Bronchial epithelial cell (primary cell): ENCODE measurements at places on chromosomes 6 and 20. TPM values are rescaled to one million over a fixed set of nuclear protein-coding genes. Genes with fewer than 3 reads are reported as not detected.

Gene BACH2
- 0.38 and 2.1 TPM in 2 replicates for total RNA-seq

Gene NFKBIL1
- total RNA-seq, result 38.9 and 40.0 TPM in 2 replicates

Gene SMLR1
- not detected in 2 replicates for total RNA-seq

Gene NHSL1
- total RNA-seq, result 6.3 and 12.5 TPM in 2 replicates

Gene BPIFA1
- total RNA-seq, result not detected in 2 replicates

Gene CTSA
- 16.8 and 21.0 TPM in 2 replicates for total RNA-seq

Gene ADGRF5
- total RNA-seq, result not detected in 2 replicates
